Neural crest cell (in vitro differentiated cells): ENCODE measurements at places on chromosomes 7 and 10.

DNA sequence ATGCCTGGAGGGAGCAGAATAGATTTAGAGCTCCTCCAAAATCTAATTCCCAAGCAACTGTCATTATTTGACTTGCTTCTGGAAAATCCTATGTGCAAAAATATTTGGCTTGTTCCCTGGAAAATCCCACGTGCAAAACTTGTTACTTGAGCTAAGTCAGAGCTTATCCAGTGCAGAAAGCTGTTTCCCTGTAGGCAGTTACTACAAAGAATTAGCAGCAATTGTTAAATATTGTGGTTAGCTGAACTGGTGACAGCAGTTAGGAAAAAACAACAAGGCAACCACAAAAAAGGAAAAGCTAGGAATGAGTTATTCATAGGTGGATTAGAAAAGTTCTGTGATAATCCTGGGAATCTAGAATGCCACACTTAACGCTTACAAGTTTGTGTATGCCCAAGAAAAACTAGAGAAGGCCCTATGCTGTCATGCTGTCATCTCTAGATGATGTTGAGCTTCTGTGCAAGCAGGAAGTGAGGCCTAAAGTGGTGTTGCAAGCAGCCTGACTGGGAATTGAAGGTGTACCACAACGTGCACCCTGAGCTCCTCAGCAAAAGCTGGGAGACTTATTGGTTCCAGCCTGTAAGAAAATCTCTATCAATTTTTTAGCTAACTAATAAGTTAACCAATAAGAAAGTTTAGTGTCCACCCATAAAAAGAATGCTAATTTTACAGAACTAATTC is 738.6 kb upstream of the LRRTM3 start:
- DNase-seq = no peak

GRCh38 chr7:53191836-53192443 is 156.5 kb downstream of the POM121L12 start:
- no peak for DNase-seq

GRCh38 chr10:52316001-52316400 is 1.9 kb downstream of the DKK1 start:
- DNase-seq = no peak

DNA sequence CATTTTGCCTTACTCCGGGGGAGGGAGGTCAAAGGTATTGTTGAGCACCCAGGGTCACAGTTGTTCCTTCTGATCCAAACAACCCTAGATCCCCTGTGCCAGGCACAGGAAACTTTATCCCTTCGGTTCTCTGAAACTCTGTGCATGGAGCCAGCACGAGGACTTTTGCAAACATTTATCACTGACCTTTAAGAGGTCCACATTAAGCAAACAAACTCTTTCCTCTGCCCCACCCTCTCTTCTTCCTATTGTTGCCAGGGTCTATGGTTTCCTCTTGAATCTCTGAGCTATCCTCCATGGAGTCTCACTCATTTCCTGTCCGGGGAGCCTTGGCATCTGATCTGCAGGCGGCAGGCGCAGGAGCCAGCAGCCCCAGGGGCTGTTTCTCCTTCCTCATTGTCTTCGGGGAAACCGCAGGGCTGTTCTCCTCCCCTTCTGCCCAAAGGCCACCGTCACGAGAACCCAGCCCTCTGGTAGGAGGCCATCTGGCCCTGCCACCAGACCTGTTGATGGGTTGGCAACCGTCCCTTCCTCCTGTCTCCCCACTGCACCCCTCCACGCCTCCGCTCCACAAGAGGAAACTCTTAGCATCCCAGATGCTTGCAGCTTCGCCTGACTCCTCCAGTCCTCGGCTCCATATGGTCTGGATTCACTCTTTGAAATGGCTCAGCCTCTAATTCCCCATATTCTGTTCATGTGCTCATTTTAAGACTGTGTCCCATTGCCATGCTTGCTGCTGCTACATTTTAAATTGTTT is 327.3 kb upstream of the NRP1 start:
- peak; percentile 3 for DNase-seq

GRCh38 chr10:21479570-21480315 is 45.7 kb downstream of the SKIDA1 start:
- no peak for DNase-seq

DNA sequence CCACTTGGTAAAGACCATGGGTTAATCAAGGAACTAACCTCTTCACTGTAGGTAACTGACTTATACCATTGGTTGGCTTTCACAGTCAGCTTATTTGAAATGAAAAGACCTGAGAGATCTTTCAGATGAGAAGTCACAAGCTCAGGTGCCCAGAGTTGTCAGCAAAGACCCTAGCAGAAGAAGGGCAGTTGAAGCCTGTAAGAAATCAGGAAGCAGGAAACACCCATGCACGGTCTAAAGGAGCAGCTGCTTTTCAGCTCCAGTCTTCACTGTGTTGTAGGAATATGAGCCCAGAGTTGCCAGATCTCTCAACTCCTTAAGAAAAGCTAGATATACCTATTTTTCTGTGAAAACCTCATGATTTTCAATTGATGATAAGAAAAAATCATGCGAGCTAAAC is 130.0 kb downstream of the ARID5B start:
- no peak for DNase-seq

GRCh38 chr10:83925133-83925532 is 214.2 kb upstream of the GHITM start:
- no peak for DNase-seq

DNA sequence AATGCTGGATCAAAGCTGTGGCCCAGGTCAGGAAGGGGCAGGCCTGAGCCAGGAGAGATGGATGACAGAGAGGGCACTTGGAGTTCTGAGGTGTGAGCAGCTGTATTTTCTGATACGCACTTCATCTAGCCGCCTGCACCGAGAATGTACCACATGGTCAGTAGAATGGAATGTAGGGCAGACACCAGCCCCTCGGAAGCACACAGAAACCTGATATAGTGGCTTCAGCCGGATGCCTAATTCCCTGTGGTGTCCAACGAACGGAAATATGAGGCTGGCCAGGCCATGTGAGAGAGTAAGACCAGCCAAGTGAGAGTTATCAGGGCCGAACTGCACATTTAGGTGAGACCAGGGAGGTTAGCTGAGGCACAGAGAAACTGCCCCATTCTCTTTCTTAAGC is 46.7 kb upstream of the PLCE1 start:
- DNase-seq = no peak

- no peak for DNase-seq
Measured at GRCh38 chr7:112420236-112420861, 29.9 kb upstream of the IFRD1 start.

GRCh38 chr10:132542819-132543218 is 5.2 kb downstream of the INPP5A start:
- DNase-seq = no peak

DNA sequence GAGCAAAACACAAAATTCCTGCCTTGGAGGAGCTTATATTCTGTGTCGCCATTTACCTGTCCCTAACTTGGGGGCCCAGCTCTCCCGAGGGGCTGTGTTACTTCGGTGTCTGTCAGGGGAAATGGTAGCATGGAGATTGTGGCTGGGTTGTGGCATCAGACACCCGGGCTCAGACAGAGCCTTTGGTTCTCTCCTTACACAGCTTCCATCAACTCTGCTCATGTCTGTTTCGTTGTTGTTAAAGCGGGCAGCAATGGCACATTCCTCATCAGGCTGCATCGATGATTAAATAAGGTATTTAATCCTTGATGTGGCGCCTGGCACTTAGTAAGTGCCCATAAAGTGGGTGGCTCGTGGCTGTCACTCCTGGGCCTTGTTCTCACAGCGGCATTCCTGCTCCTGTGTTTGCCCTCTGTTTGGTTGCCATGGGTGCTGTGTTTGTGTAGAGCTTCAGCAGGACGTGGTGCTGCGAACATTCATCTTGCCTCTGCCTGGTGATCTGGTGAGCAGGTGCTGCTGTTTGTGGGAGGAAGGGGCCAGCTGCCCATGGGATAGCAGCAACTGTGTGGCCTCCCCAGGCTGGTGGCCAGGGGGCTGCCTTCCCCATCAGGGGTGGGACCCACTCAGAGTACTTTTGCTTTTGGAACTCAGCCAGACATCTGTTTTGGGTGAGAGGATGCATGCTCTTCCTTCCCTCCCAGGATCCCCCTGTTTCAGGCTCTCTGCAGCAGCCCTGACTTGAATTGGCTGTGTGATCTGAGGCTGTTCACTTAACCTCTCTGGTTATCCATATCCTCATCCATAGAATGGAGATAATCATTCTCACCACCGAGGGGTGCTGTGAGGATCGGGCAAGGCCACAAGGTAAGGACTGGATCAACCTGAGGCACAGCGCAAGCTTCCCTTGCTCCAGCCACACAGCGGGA is 207.2 kb upstream of the SVIL start:
- DNase-seq = peak; percentile 4

DNA sequence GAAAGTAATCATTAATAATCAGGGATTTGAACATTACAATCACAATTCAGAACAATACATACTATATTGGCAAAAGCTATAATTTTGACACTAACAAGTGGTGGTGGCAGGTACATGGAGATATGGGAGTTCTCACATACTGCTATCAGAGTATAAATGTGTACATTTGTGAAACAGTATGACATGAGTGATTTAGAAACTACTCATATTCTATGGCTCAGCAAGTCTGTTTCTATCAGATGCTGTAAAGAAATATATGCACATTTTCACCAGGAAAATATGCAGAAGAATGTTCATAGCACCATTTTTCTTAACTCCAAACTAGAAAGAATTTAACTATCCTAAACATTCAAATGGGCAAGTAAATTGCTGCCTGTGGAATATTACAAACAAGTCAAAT is 620.0 kb downstream of the SH2D4B start:
- DNase-seq = no peak
